PC-3 (cell line): ENCODE measurements at places on chromosomes 5 and 9.

GRCh38 chr5:102819634-102820033 is 64.5 kb downstream of the PAM start:
- H3K4me3 ChIP-seq: no peak overlapping the region
- no peak for DNase-seq
- H3K27me3 ChIP-seq: no peaks in the 10 kb centered on the region
- no peaks in the 10 kb centered on the region for H3K4me1 ChIP-seq
- H3K36me3 ChIP-seq: 0 out of 2 replicates have a peak, but pooled peaks cover 2% of the 10 kb centered on the region
- no peak overlapping the region for H3K27ac ChIP-seq

- H3K36me3 ChIP-seq: no peaks in the 10 kb centered on the region
- H3K27me3 ChIP-seq: no peaks in the 10 kb centered on the region
- no peaks in the 10 kb centered on the region; the same call in 1 of the 2 replicates for H3K4me1 ChIP-seq
- no peak overlapping the region for H3K4me3 ChIP-seq
- no peak for DNase-seq
Observed at GRCh38 chr5:143199843-143200242, 203.6 kb downstream of the NR3C1 start.

- no peak overlapping the region for H3K27ac ChIP-seq
- DNase-seq: no peak
- H3K36me3 ChIP-seq: no peaks in the 10 kb centered on the region
Observed at GRCh38 chr9:136351252-136351800, 12.2 kb downstream of the DNLZ start.

DNA sequence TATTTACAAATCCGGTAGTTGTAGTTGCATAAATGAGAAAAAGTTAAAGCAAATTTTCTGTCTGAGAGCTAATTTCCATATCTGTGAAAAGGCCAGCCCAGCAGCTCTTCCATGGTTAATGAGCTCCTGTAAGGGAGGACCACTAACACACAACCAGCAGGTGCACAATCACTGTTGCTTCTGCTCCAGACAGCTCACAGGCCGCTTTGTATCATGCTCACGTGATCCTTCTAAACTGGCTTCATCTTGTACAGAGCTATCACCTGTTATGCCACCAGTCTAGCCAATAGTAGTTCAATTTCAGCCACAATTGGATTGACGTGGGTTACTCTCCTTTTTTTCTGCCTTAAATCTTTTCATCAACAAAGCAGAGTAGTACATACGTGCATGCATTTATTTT is 38.3 kb upstream of the FBXL17 start:
- no peaks in the 10 kb centered on the region for H3K36me3 ChIP-seq
- peaks cover 33% of the 10 kb centered on the region for H3K4me1 ChIP-seq
- no peak overlapping the region for H3K4me3 ChIP-seq

DNA sequence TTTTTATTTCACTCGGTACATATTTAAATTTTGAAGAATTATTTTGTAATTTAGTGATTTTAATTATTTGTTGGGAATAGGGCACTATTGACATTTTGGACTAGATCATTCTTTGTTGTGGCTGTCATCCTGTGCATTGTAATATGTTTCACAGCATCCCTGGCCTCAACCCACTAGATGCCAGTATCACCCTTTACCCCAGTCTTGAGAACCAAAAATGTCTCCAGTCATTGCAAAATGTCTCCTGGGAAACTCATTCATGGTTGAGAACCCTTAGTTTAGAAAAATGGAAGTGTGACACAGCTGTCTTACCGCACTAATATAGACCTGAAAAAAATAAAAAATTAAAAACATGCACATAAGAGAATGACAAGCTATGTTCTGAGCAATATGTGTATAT is 88.4 kb upstream of the CCDC152 start:
- no peak overlapping the region for H3K4me3 ChIP-seq
- no peak overlapping the region for H3K27ac ChIP-seq
- DNase-seq: no peak
- no peaks in the 10 kb centered on the region for H3K4me1 ChIP-seq
- no peaks in the 10 kb centered on the region for H3K27me3 ChIP-seq

DNA sequence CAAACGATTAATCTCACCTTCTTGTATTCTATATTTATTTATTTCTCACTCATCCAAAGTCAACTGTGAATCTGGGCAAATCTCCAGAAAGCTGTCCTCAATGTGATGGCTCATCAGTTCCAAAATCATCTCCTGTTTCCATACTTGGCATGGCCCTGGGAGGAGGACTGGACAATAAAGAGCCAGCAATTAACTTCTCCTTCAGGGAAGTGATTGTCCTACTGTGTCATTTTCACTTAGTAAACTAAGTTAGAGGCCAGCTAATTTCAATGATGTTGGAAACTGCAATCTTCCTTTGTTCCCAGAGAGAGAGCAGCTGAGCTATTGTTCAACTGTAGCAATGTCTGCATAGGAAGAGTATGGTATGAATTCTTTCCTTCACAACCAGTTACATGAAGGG is 17.5 kb downstream of the CDH12 start:
- no peaks in the 10 kb centered on the region for H3K4me1 ChIP-seq
- no peaks in the 10 kb centered on the region for H3K27me3 ChIP-seq
- no peaks in the 10 kb centered on the region for H3K36me3 ChIP-seq
- peak; percentile 49 for DNase-seq
- no peak overlapping the region for H3K4me3 ChIP-seq
- H3K27ac ChIP-seq: no peak overlapping the region

DNA sequence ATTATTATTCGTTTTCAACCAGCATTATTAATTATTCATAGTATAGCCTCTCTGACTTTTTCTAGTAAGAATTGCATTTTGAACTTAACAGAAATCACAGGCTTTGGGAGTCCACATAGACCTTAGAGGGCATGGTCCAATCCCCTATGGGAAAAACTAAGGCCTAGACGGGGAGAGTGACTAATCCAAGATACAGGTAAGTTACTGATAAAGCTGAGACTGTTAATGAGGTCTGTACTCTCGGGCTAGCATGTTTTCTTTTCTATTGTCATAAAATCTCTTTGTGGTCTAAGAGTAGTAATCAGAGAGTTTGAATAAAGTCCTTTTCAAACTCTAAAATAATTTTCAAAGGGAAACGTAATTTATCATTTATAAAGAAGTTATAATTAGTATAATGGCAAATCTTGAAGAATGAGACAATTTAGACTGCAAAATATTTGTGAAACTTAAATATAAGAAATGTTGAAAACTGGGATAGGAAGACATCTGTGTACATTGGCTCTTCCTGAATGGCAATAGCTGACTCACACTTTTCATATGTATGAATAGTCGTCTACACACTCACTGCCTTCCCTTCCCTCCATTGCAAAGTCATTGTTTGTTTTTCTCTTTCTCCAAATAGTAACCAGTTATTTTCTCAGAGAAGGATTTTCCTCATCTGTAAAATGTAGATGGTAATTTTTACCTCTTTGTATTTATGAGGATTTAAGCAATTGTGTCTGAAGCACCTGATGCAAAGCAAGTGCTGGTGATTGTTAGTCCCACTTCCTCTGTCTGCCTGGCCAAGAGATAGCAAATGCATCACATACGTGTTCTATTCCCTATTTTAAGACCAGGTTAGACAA is 207.9 kb upstream of the CD180 start:
- no peaks in the 10 kb centered on the region for H3K27me3 ChIP-seq
- no peaks in the 10 kb centered on the region for H3K36me3 ChIP-seq
- H3K27ac ChIP-seq: peak overlapping the region; percentile 88
- peaks cover 9% of the 10 kb centered on the region; the same call in 1 of the 2 replicates for H3K4me1 ChIP-seq
- H3K4me3 ChIP-seq: no peak overlapping the region

DNA sequence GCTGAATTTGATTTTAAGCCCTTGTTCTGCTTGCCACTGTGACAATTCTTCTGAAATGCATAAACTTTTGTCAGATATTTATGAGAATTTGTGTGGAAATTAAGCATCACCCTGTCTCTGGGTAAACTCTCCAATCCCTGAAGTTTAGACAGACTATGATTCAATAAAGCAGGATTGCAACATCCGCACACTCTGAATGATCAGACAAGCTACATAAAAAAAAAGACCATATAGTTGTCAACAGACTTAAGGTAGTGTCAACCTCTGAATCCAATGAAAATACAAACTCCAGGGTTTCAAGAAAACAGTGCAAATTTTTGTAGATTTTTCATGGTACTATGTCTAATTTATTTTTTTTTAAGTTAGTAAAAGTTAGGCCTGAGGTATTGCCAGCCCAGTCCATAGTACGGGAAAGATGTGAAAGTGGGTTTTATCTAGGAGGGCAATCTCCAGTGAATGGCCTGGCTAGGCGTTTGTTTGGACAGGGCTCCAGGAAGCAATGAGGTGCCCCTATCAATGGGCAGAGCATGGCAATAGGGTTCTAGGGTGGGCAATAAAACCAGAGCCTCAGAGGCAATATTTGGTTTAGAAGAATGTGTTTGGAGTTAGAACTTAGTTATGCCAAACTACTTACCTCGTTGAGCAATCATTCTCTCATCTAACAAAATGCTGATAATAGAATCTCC is 762.6 kb upstream of the SEMA6A start:
- H3K4me3 ChIP-seq: no peak overlapping the region
- no peaks in the 10 kb centered on the region for H3K27me3 ChIP-seq
- no peak overlapping the region for H3K27ac ChIP-seq
- DNase-seq: no peak
- no peaks in the 10 kb centered on the region for H3K36me3 ChIP-seq

DNA sequence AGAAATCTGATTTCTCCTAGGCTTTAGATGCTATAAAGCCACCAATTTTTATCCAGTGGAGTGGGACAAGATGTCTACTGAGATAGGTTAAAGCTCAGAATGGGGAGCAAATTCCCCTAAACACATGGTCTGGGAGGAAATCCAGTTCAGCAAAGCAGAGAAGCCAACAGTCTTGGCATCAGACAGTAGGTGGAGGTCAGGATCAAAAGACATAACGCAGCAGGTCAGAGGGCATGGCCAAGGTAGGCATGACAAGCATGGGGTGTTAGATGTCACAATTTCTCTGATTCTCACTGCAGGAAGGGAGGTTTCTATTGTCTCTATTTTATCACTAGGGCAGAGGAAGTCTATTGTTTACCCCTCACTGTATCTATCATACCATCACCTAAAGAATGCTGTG is 288.2 kb downstream of the ACTL7B start:
- peaks cover 11% of the 10 kb centered on the region for H3K4me1 ChIP-seq
- no peaks in the 10 kb centered on the region for H3K36me3 ChIP-seq

- no peaks in the 10 kb centered on the region for H3K36me3 ChIP-seq
- DNase-seq: no peak
- H3K27ac ChIP-seq: no peak overlapping the region
- no peaks in the 10 kb centered on the region for H3K27me3 ChIP-seq
Observed at GRCh38 chr5:165705960-165706359, 2200.5 kb downstream of the MAT2B start.
